ENCODE measurements at places on chromosomes 5 and 9.

DNA sequence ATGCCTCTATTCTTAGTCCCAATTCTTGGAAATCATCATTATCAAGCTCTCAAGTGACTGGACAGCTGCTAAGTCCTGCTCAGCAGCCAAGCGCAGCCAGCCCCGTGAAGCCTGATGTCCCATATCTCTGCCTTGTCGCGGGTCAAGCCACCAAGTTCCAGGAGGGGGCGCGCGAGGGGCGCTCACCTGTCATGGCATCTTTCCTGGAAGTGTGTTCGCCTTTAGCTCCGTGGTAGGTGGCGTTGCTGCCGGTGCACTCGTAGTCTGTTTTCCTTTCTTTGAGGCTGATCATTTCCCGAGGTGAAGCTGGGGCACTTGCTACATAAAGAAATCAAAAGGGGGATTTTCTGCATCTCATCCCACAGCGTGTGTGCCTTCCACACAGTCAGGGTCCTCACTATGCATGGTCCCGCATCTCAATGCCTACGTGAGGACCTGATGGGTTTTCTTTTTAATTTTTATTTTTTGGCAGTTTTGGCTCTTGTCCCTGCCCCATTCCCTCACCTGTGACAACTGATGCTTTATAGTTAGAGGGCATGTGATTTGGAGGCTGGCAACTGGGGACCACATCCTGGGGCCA lies 227.0 kb upstream of the DAP start:
- peak; percentile 12 for DNase-seq

DNA sequence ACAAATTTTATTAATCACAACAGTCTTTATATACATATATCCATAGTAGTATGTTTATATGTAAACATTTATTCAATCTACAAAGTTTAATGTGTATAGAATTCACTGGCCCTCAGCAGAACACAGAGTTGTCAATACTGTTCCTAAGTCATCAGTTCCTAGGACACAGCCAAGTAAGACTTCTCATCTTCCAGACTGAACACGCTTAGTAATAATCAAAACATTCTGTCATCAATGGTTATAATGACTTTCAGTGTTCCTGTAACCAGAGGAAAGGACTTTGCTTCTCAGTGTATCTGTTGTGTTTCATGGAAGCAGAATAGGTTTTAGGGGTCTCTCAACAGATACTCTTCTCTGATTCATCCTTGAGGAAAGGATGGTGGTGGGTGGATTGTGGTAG lies 82.2 kb downstream of the SMIM23 start:
- no peak for DNase-seq

DNA sequence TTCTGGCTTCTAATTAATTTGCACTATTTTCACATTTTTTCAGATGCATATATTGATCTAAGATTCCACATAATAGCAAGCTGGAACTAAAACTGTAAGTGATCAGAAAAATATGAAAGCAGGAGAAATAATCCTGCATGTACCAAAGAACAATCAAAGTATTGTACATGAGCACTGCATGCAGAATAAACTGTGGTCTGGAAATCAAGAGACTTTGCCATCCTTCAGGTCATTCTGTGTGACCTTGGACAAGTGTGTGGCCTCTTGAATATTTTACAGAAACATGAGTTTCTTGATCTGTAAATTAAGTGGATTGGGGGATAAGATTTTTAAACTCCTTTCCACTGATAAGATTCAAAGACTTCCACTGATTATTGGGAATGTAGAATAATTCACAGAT lies 99.2 kb upstream of the GNAQ start:
- no peak for DNase-seq

GRCh38 chr9:69822116-69822750 lies 1.6 kb downstream of the CFAP95 start:
- DNase-seq = peak; percentile 8

DNA sequence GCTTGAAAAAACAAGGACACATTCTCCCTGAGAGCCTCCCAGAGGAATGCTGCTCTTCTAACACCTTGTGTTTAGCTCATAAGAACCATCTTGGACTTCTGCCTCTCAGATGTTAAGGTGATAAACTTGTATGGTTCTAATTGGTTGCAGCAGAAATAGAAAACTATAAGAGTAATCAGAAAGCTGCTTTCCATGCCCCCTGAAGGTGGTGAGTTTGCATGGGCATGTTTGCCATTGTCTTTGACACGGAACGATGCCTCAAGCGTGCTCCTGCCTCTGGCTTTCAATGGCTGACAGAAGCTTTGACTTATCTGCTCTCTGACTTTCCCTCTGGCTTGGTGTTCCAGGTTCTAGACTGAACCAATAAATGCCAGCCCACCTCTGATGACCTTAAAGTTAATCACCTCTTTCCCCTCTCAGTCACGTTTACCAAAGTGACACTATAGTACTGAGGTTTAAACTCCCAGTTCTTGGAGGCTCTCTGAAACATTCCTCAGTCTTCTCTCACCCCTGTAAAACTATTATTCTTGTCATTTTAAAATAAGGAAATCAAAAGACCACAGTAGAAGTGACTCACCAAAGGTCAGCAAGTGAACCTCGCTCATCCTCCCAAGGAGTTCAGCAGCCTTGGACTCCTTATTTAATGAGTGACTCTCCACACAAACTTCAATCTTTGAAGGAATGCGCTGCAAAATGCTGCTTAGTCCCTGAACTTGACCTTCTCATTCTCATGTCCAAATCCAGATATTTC lies 103.6 kb downstream of the PIK3R1 start:
- DNase-seq = peak; percentile 44

DNA sequence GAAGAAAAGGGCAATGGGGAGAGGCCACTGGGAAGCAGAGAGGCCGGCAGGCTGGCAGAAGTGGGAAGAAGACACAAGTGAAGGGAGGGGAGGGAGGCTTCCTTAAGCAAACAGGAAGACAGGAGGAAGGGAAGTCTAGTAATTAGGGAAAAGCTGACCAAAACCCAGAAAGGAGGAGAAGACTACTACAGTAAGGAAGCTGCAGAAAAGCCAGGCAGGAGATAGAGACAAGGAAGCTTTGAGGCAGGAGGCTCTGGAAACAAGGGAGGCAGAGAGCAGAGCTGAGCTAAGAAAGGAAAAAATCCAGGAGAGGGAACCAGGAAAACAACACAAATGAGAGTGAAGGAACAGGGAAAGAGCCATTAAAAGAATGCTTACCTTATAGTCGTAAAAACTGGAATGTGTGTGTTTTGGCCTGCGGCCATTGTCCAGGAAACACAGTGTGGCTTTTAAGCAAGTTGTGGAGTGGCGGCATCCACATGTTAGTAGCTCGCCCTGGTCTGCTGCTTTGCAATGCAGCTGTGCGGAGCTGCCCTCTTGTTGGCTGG lies 317.1 kb upstream of the CLINT1 start:
- no peak for DNase-seq

- no peak for DNase-seq
Observed at GRCh38 chr5:138661991-138662434, 86.8 kb upstream of the HSPA9 start.

DNA sequence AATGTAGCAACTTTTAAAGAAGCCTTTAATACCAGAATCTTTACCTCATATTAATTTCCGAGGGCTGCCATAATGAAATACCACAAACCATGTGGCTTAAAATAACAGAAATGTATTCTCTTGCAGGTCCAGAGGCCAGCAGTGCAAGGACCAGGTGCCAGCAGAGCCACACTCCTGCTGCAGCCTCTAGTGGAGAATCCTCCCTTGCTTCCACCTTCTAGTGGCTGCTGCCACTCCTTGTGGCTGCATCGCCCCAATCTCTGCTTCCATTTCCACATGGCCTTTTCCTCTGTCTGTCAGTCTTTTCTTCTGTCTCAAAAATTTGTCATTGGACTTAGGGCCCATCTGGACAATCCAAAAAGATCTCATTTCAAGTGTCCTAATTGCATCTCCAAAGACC lies 401.5 kb downstream of the EFNA5 start:
- no peak for DNase-seq

DNA sequence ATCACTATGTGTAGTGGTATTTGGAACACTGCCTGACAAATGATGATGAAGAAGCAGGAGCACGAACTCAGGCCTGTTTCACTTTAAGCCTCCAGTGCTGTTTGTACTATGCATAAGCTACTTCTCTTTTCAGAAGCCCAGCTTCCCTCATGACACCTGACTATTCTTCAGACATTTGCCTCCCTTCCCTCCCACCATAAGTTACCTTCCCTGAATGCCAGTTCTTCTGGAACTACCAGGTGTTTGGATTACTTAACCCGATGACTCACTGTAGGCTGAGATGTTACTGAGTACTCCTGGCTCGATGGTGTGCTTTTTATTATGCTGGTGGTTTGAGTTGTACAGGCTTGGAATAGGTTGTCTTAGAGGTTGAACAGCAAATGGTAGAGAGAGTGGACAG lies 180.0 kb downstream of the SPATA31D1 start:
- DNase-seq = no peak

GRCh38 chr5:100905259-100905914 lies 2.3 kb upstream of the ST8SIA4 start:
- no peak for DNase-seq

DNA sequence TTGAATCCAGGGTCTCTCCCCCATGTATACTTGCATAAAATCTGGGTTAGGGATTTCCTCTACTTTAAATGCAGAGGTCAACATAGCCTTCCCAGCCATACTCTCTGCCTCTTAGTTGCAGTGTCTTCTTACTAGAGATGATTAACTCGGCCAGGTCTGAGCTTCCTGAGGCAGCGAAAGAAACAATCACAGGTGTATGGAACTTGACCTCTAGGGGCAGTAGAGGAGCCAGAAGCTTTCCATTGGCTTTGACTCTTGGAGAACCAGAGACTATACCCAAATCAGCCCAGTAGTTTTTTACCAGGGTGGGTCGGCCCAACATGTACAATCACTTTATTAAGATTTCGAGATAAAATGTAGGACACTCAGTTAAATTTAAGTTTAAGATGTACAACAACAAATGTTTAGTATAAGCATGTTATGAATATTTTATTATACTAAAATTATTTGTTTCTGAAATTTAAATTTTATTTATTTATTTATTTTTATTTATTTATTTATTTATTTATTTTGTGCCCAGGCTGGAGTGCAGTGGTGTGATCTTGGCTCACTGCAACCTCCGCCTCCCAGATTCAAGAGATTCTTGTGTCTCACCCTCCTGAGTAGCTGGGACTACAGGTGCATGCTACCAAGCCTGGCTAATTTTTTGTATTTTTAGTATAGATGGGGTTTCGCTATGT lies 48.0 kb upstream of the DMRT3 start:
- peak; percentile 14 for DNase-seq

DNA sequence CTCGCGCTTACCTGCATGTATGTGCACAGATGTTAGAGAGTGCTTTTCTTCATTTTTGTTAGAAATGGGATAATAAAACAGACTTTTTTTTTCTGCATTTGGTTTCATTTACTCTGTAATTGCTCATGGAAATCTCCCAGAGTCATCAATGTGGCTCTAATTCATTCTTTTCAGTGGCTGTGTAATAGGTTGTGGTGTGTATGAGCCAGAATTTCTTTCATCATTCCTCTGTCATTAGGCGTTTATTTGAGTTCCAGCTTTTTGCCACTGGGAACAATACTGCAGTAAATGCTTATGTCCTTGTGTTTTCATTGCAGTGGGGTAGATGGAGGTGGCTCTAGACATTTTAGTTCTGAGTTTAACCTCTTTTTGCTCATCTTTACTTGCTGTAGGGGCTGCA lies 118.9 kb downstream of the NXNL2 start:
- no peak for DNase-seq

DNA sequence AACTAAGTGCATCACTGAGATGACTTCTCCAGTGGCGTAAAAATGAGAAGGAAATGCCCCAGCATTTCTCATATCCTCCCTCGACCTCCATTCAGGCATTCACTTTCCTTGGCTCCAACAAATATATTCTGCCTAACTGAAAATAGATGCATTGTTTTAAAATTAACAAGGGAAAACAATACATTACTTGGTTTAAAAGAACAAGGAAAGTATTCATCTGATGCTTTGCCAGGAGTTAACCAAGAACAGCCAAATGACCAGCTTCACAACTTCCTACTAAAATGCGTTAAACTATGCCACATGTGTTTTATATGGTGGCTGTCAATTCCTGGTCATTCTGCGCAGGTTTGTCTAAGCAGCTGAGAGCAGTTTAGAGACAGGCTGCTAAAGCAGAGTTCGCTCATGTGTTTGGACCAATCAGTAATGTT lies 121.4 kb downstream of the GNAQ start:
- DNase-seq = peak; percentile 25

DNA sequence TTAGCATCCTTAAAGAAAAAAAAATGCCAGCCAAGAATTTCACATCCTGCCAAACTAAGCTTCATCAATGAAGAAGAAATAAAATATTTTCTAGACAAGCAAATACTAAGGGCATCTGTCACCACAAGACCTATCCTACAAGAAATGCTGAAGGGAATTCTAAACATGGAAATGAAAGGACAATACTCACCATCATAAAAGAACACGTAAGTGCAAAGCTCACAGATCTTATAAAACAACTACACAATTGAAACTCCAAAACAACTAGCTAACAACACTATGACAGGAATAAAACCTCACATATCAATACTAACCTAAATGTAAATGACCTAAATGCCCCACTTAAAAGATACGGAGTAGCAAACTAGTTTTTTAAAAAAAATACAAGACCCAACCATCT lies 71.4 kb downstream of the TTC39B start:
- DNase-seq = no peak

DNA sequence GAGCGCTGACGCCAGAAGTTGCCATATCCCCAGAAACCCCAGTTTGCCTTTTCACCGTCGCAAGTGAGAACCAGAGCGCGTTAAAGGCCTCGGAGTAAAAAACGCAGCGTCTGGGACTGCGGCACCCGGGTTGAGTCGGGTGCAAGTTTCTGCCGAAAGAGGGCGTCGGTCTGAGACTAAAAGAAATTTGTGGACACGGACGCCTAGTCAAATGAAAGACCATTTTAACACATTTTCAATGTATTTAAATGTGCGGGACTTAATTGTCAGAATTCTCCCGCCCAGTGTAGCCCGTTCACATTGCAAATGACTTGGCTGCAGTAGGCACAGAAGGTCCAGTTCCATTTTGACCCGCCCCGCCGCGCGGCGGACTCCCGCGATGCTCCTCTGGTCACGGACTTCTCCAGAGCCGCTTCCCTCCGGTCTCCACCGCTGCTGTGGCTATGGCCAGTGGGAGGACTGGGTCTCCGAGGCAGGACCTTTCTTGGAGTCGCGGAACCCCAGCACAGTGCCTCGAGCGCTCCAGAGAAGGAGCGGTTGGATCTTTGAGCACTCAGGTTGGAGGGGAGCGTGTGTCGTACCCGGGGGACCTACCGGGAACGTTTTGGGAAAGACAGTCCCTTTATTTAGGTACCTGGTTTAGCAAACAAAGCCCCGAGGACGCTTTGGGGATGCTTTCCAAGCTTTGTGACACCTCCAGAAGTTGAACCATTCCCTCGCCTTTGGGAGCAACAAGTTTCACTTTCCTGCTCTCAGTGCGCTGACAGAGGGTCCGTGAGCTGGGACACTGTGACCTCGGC lies 1.2 kb upstream of the NPR3 start:
- peak; percentile 23 for DNase-seq

- DNase-seq = no peak
Observed at GRCh38 chr5:31193591-31194467, at the start of gene CDH6. Gene CDH6, plus strand, starts transcription at chr5:31193686. Its CDS starts 73,788 bp downstream, at chr5:31267474.

DNA sequence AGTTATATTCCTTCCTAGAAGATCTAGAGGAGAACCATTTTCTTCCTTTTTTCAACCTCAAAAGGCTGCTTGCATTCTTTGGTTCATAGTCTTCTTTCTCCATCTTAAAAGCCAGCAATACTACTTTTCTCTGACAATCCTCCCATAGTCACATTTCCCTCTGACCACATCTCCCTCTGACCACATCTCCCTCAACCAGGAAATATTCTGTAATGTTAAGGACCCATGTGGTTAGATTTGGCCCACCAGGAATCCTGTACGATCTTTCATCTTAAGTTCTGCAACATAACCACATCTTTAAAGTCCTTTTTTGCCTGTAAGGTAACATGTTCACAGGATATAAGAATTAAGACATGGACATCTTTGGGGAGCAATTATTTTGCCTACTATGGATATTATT lies 179.4 kb upstream of the SPEF2 start:
- no peak for DNase-seq

- no peak for DNase-seq
Observed at GRCh38 chr9:127537792-127538191, 74.3 kb upstream of the STXBP1 start.
